ENCODE measurements at places on chromosomes 7 and 10. TPM values are rescaled to one million over a fixed set of nuclear protein-coding genes. Genes with fewer than 3 reads are reported as not detected.

Gene TMEM236
- total RNA-seq, result 57.4 TPM

- DNase-seq, result no peak
These were observed 151.2 kb downstream of the MAGI2 start for GRCh38 chr7:79302293-79302692.

Gene FGL2
- 6.4 TPM for total RNA-seq

GRCh38 chr7:140671966-140672365 is 779 bp upstream of the ADCK2 start:
- no peak for DNase-seq

- DNase-seq, result peak; percentile 67
These were observed 106.9 kb upstream of the GPR26 start for GRCh38 chr10:123559066-123559822.

GRCh38 chr7:20858951-20859350 is 72.3 kb upstream of the SP8 start:
- DNase-seq, result no peak

DNA sequence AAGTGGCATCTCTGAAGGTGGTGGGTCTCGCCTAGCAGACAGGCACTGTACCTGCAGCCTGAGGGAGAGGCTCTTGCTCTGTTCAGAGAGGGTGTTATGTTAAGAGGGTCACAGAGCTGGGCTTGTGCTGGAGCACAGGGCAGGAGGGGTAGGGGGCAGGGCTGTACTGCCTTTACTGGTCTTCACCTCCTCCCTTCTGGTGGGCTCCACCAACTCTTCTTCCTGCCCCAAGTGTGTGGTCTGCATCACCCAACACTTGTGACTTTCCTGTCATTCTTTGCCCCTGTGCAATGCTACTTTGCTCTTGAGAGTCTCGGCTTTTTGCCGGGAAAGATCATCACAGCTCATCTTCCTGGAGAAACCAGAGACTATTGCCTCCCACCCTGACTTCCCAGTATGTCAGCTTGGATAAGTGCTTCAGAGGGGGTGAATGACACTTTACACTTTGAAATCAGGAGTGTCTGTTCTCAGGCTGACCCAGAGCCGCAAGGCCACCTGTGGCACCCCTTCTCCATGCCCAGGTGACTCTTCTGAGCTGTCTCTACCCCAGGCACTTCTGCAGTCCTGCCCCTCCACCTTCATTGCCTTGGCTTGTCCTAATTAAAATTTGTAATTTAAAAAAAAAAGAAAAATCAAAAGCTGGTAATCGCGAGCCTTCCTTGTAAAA is 38.4 kb upstream of the IKZF1 start:
- DNase-seq, result no peak

DNA sequence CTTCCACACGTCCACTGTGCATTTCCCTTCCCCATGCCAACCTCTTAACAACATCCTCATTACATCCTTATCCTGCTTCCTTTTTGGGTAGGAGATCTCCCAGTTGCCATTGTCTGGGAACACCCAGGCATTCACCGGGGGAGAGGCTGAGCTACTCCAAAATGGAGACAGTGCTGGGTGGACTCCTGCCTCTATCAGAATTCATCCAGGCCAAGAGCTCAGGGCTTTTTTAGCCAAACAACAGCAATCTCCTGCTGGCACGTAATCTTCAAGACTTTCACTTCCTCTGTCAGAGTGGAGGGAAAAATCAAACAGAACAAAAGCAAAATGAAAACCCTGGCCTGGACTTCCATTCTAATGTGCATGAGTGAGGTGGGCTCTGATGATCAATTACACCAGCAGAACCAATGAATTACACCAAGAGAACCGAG is 245.0 kb downstream of the PRPF18 start:
- DNase-seq, result no peak

Gene FXYD4
- 0.98 TPM for total RNA-seq

GRCh38 chr10:46787321-46787615 is 124.0 kb upstream of the PTPN20 start:
- DNase-seq, result peak; percentile 33

DNA sequence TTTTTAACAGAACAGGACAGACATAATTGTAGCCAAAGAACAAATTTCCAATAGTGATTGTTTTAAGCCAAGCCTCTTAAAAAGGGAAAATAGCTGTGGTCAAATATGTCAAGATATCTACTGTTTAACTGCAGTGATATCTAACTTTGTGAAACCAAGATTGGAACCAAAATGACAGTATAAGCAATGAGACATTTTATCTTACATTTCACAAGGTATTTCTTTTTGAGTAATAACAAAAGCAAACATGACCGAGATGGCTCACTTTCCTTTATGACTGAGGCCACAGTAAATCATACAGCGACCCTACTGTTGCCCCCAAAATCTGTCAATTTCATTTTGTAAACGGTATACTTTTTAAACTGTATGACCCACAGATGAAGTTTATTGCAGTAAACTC is 215.8 kb downstream of the MLLT10 start:
- no peak for DNase-seq

DNA sequence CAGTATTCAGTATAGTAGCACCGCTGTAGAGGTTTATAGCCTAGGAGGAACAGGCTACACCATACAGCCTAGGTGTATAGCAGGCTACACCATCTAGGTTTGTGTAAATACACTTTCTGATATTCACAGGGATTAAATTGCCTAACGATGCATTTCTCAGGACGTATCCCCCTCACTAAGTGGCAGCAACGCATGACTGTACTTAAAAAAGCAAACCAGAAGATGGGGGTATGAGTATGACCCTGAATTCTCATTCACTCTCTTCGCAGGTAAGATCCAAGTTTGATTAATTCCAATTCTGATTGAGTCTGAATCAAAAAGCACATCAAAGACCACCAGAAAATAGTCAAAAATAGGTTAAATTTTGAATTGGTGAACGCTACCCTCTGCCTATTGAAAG is 972 bp downstream of the ORC5 start:
- DNase-seq, result no peak

DNA sequence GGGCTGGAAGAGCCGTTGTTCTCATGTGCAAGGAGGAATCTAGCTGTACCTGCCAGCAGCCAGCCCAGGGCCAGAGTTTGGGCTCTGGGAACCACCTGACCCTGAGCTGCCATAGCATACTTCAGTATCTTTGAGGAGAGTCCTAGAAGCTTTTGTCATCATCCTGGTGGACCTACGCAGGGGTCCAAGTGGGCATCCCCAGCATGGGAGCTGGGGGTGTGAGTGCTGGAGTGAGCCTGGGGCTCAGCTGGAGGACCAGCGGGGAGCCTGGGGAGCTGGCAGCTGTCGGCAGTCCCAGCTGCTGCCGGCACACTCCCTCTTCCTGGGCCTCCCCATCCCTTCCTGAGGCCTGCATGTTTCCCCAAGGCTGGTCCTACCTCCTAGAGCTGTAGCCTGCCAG is 32.5 kb downstream of the C10orf105 start:
- DNase-seq, result no peak

Gene CPA2
- 5.2 TPM for total RNA-seq

Gene OR13A1
- not detected for total RNA-seq

Gene PITX3
- total RNA-seq, result not detected

DNA sequence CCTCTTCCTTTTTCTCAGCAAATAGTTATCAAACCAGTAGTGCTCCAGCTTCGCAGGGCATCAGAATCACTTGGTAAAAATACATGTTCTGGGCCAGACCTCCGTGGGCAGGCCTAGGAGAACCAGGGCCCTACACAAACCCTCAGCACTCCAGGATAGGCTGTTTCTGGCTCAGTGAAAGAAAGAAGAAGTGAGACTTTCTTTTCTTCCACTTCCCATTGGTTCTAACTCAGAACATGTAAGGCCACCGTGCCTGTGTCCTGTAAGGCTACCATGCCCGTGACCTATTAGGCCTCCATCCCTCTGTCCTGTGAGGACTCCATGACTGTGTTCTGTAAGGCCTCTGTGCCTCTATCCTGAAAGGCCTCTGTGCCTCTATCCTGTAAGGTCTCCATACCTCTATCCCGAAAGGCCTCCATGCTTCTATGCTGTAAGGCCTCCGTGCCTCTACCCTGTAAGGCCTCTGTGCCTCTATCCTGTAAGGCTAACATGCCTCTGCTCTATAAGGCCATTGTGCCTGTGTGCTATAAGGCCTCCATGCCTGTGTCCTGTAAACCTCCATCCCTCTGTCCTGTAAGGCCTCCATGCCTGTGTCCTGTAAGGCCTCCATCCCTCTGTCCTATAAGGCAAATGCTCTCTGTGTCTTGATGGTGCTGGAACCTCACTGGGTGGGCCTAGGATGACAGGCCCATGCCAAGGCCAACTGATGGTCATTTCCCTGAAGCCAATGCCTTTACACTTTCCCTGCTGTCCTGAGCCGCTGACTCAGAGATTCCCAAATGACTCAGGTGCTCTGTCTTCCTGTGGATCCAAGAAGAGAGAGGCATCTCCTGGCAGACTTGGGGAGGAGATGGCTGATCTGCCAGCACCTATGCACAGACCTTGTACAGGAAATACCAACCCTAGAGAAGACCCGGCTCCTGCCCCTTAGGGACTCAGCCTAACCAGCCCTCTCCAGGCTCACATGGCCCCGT is 96.6 kb upstream of the CACUL1 start:
- DNase-seq, result no peak

- peak; percentile 67 for DNase-seq
These were observed 256.5 kb downstream of the FRMD4A start for GRCh38 chr10:14074062-14074884.

GRCh38 chr7:155551785-155552611 is 5.6 kb upstream of the CNPY1 start:
- peak; percentile 26 for DNase-seq

Gene PLXNA4
- total RNA-seq, result 0.77 TPM

Gene SEMA3C
- total RNA-seq, result 41.9 TPM

Measured in colonic mucosa (tissue), 4 donors.